ENCODE measurements at places on chromosomes 2 and 18.

DNA sequence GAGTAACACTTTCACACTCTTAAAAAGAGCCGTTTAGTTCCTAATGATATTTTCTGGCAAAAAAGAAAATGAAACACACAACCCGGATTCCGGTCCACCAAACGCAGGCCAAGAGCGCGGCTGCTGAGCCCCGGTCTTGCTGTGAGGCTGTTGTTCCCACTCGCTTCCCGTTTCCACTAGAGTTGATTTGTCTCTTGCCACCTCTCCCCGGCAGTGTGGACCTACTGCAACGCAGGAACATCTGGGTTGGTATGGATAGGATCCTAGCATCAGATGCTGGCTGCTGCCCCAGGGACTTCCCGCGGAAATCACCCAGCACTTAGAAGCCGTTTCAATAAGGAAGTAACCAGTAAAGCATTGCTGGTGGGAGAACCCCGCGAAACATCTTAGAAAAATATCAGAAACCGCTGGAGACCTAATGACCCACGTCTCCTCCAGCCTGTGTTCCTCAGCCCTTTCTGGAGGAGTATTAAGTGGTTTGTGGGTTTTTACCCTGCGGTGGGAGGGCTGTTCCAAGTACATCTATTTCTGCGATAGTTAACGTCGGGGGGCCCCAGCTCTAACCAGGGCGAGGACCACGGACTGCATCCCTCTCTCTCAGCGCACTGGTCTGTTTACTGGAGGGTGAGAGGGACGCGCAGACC is 939 bp downstream of the DOCK10 start:
- no peak for DNase-seq

GRCh38 chr2:51194656-51195055 is 162.7 kb upstream of the NRXN1 start:
- no peak for DNase-seq

DNA sequence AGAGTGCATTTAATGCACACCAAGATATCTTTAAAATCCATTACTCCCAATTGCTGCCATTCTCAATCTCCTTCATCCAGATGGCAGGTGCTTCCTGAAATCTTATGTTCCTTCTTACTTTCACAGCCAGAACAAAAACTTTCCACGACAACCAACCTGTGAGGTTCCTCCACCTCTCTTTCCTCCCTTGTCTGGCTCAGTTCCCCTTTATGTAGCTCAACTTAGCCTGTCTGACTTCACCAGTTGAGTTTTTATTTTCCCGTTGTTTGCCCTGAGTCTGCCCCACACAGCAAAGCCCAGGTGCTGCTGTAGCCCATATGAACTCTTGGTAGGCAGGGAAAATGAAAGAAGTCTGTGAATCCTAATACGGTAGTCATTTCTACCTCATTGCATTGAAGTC is 112.5 kb downstream of the MREG start:
- DNase-seq = no peak

DNA sequence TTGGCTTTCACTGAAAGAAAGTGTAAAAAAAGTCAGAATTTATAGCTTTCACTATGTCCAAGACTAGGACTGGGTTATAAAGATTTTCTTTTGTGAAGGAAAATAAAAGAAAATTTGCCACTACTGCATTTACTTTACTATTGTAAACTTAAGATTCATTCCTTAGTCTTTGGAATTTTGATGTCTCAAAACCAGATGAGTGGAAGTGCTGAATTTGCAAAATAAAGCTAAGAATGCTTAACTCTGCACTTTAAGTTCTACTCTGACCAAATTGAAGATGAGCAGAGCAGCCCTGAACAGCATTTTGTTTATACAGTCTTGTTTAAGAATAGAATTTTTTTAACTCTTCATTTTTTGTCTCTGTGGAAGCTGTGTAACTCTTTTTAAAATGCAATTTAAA is 102.4 kb downstream of the ICA1L start:
- no peak for DNase-seq

DNA sequence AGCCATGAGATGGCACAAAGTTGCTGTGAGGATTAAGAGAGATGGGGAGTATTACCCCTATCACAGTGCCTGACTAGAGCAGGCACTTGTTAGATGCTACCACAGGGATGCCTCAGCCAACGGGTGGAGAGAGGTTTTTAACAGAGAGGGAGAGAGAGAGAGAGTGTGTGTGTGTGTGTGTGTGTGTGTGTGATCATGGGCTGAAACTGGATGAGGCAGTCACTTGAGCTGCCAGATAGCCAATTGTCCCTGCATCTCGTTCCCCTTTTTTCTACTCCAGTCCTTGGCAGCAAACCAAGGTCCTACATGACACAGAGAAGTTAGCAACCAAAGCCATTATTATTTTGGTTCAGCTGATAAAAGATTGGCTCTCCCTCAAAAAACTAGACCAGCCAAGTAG is 3.0 kb downstream of the CD8A start:
- no peak for DNase-seq

GRCh38 chr18:7456376-7456775 is 110.7 kb upstream of the PTPRM start:
- DNase-seq = no peak

DNA sequence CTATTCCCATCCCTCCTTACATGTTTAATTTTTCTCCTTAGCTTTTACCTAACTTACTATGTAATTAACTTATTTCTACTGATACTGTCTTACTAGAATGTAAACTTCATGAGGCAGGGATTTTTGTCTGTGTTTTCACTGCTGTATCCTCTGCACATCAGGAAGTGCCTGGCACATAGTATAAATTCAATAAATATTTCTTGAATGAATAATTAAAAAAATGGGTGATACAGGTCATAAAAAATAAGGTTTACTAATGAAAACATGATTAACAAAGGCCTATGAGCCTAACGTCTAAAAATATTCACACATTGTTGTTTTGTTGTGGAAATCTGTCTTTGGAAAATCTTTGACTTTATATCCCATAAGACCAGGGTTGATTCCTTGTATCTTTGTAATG is 4.5 kb downstream of the RBKS start:
- DNase-seq = no peak

GRCh38 chr2:84708442-84708841 is 172.4 kb downstream of the TRABD2A start:
- no peak for DNase-seq

DNA sequence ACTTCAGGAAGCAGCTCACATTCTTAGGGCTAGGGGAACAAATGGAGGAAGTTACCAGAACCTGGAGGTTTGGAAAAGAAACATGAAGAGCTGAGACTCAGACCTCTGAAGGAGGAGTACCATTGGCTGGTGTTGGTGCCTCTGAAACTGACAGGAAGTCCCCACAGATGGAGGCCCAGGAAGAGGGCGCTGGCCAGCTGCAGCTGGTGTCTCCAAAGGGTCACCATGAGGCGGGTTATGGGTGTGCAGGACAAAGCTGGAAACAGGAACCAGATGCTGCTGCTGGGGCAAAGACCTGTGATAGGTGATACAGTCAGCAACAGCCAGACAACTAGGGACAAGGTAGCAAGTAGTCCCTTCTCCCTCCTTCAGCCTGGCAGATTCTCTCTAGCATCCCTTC is 136.5 kb upstream of the SERPINE2 start:
- no peak for DNase-seq

- DNase-seq = no peak
Measured at GRCh38 chr2:154375579-154375931, 322.9 kb upstream of the KCNJ3 start.

DNA sequence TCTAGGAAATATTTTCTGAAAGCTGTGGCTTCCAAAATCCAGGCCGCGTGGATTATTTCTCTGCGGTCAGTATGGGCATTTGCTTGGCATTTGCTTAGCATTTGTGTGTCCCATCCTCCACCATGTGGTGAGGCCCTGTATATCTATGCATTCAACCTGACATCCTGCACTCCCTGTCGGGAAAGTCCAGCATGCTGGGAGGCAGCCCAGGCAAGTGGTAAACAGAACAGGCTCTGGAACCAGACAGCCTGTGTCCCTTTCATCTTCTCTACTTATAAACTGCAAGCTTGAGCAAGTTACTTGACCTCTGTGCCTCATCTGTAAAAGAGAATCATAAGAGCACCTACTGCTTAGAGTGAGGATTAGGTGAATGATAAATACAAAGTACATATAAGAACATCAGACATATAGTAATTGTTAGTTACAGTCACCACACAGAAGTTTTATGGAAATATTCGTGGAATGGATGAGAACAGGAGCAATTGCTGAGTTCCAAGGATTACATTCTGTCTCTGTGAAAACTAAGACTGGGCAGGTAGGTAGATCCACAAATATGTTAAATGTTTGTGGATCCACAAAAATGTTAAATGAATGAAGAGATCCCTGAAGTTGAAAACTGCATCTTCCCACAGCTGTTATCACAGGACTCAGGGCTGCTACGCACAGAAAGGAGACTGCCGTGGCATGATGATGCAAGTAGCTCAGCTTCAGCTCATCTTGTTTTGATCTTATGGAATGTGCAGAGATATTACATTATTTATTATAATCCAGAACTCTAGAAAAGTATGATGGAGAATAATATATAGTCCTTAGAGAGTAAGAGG is 317.0 kb upstream of the MMADHC start:
- DNase-seq = no peak

DNA sequence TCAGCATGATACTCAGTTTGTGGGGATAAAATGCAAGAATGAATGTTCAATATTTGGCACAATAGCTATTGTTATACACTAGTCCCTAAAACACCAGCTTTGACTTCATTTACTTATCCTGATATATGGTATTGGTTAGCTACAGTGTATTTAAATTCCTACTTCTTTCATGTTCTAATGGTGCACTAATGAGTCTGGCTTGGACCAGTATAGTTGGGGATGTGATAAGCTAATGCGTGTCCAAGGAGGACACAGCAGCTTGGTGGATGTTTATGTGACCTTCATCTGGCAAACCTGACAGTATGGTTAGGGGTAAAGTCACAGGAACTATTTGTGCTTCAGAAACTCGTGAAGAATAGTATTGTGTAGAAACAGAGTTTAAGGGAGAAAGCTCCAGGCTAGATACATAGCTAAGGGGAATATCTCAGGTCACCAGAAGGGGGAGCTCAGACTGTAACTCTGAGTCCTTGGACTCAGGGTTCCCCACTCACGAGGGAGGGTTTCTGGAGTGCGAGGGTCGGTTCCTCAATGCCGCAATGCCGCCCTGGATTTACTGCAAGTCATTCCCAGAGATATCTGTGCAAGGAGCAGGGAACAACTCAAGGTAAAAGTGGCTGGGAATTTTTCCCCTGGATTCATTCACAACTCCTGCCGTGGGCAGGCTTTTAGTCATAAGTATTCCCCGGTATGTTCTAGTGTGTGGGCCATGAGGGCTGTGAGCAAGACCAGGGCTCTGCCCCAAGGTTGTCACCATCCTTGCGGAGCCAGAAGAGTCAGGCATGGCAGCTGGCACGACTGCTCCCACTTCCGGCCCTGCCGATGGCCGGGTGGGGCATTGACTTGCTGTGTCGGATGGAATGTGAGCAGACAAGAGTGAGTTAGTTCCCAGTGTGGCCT is 14.5 kb downstream of the IL1R2 start:
- DNase-seq = no peak

- DNase-seq = no peak
Measured at GRCh38 chr2:231615058-231615671, 22.5 kb downstream of the TEX44 start.

DNA sequence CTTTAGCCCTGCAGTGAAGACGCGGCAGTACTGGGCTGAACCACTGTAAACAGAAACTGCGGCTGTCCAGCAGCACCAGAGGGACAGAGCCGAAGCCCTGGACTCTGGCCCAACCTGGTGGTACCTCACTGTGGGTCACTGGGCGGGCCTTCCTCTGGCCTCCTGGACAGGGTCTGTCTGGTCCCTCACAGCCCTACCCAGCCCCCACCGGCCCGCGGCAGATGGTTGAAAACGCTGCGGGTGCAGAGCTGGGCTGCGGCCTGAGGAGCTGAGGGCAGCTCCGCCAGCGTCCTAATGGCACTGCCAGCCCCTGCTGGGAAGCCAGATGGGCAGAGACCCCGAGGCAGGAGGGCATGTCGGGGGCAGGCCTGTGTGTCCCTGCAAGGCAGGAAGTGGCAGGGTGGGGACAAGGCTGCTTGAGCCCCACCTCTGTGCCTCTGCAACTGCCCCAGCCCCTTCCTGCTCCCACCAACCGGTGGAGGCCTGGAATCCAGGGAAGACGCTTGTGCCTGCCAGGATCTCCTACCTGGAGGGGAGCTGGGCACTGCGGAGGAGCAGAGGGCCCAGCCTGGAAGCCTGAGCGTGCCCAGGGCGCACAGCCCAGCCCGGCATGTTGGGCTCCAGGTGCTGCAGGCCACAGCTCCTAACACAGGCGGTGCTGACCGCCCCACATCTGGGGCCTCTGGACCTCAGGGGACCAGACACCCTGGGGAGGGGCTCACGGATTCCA is 36.3 kb downstream of the HS6ST1 start:
- DNase-seq = no peak

DNA sequence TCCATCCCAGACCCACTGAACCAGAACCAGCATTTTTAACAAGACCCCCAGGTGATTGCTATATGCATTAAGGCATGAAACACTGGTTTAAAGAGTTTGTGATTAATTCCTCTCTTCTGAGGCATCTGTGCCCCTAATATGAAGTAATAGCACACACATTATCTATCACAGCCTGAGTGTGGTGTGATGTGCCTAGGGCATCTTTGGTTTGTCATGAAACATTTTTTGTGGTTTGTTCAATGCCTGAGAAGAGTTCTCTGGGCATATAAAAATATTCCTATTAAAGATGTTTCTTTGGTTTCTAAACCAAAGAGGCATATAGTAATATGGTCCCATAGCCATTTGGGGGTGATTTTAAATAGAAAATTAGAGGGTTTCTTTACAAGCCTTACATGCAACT is 221.7 kb upstream of the SPOPL start:
- no peak for DNase-seq

GRCh38 chr2:162435676-162436075 is 91.7 kb downstream of the GCA start:
- DNase-seq = no peak

- no peak for DNase-seq
Measured at GRCh38 chr2:26401739-26402541, at the start of gene DRC1. Gene DRC1, plus strand, starts transcription at chr2:26401920. Its CDS starts 70 bp downstream, at chr2:26401990.

DNA sequence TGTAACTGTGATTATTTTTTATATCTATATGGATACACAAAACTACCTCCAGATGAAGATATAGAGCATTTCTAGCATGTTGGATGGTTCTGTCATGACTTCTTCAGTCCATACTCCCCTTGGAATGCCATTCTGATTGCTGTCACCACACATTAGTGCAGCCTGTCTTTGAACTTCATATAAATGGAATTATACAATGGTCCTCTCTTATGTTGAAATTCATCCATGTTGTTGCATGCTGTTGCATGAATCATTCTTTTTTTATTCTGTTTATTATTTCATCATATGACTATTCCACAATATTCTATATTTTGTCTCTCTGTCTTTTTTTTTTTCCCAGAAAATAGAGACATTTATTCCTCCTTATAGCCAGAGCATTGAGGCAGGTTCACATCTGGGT is 74.1 kb downstream of the OSBPL6 start:
- DNase-seq = no peak

- DNase-seq = no peak
Measured at GRCh38 chr18:55486936-55487335, 101.1 kb downstream of the TCF4 start.

DNA sequence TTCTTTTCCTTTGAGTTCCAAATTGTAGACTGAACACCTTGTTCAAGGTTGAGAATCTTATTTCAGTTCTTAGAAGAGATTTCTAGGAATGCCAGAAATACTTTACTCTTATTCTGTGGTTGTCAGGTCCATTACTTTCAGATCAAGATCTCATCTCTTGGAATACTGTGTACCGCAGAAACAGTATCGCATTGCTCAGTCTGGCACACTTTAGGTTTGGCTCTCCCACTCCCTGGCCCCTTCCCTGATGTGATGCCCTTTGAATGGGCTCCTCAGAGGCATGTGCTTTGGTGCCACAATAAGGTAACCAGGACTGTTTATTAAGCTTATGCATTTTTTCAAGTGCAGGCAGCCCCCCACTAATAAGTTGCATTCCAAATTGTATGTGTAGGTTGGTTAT is 244.7 kb upstream of the FOSL2 start:
- DNase-seq = no peak
